ENCODE measurements at places on chromosomes 1 and 21.
A peak's percentile ranks its signal among the peaks of the same experiment; 100 is the strongest.

DNA sequence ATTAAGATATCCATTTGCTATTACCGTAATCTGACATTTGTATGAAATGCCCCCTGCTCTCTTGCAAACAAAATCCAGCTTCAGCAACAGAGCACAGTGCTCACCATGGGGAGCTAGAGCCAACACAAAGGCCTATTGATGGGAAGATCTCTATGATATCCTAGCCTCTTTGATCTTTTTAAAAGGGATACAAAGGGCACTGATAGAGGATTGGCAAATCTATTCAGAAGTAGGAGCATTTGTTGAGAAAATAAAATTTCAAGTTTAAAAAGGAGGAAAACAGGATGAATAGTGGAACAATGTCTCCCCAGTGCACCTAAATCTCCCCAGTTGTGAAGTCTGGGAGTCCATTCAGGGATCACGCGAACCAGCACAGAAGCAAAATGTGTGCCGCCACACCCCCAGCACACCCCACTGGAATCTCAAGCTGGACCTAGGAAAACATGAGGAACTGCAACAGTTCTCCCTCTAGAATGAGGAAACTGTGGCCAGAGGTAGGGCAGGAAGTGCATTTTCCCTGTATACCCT is 32.2 kb downstream of the MRAP start:
- no peak for DNase-seq

DNA sequence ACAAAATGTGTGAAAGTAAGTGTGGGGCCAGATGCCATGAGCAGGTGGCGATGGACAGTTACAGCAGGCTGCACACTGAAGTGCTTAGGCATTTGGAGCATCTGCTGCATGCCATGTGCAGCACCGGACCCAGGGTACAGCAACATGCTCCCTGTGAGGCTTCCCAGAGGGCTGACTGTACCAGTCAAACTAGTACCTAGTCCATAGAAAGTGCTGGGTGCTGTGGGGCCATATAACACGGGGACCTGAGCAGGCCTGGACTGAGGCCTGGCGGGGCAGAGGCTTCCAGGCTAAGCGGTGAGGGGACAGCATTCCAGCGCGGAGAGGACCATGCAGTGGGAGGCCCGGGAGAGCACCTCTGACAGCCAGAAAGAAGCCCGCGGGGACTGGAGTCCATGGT is 29.9 kb upstream of the PKP1 start:
- DNase-seq: no peak

GRCh38 chr1:12643079-12643478 is 806 bp upstream of the AADACL4 start:
- no peak for DNase-seq

- DNase-seq: no peak
Measured at GRCh38 chr1:243944429-243945160, 94.6 kb upstream of the AKT3 start.

DNA sequence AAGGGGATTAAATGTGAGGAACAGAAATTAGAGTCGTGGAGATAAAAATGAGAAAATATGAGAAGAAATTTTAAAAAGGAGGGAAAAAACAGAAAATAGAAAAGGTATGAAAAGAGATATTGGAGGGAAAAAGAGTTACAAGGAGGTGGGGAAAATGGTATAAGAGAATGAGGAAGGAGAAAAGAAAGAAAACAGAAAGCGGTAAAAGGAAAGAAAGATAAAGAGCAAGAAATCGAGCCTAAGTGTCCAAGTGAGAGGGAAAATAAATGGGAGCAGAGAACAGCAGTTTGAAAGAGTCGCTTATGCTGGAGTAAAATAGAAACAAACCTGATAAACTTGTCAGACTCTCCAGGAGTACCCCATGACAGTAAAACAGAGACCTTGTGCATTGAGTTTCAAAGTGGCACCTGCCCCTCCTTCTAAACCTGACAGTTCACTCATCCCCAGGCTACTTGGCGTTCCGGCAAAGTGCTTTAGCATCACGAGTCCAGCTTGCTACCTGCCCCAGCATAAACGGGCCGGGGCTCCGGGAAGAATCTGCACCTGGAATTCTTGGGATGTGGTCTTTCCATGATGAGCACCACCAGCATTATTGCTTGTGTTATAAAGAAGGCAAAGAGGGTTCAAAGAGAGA is 585 bp downstream of the NEGR1 start:
- peak; percentile 8 for DNase-seq

- peak; percentile 45 for DNase-seq
Measured at GRCh38 chr1:97006044-97006661, 284.6 kb downstream of the PTBP2 start.

- DNase-seq: no peak
Measured at GRCh38 chr1:39617488-39618049, 21.9 kb downstream of the HEYL start.

GRCh38 chr1:100710906-100711682 is 8.4 kb upstream of the VCAM1 start:
- no peak for DNase-seq

GRCh38 chr21:35641271-35642016 is 418.9 kb downstream of the SETD4 start:
- no peak for DNase-seq

DNA sequence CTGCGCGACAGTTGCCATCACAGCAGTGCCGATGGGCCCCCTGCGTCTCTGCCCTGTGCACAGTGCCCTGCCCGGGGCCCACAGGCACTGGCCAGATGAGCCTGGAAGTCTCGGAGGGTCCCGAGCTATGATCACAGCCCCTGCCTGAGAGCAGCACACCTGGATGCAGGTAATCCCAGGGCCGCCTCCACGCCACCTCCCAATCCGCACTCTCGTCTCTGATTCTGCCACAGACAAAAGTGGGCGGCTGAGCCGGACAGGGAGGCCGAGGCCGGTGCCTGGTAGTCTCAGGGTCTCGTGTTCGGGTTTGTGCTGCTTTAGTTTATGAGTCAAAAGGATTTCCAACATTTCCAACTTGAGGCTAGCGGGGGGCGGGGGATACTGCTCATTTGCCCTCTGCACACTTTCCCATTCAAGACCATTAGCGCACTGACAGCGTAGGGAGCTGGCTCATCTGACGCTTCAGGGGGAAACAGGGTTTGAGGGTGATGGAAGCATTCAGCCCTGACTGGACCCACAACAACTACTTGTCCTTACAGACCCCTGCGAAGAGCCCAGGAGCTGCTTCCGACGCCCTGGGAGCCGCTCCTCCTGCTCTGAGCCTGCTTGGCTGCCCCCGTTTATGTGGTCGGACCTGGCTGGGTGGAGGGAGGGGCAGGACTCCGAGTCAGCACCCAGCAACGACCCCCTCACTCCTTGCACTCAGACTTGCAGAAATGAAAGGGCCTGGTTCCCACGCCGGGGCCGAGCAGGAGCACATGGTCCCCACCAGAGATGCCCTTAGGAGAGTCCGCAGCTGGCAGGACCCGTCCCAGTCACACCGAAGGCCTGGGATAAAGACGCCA is 1.8 kb upstream of the TTC34 start:
- no peak for DNase-seq

DNA sequence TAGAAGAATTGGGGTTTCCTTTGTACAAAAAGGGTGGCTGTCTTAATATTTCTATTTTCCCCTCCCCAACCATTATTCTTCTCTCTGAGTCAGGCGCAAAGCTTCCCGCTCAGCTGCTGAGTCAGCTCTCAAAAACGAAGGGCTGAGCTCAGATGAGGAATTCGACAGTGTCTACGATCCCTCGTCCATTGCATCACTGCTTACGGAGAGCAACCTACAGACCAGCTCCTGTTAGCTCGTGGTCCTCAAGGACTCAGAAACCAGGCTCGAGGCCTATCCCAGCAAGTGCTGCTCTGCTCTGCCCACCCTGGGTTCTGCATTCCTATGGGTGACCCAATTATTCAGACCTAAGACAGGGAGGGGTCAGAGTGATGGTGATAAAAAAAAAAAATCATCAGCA is 3.0 kb upstream of the TUFT1 start:
- DNase-seq: no peak

- DNase-seq: no peak
Measured at GRCh38 chr1:109482791-109483671, 674 bp upstream of the ATXN7L2 start.

GRCh38 chr1:230379928-230380327 is 46.2 kb downstream of the PGBD5 start:
- DNase-seq: no peak

DNA sequence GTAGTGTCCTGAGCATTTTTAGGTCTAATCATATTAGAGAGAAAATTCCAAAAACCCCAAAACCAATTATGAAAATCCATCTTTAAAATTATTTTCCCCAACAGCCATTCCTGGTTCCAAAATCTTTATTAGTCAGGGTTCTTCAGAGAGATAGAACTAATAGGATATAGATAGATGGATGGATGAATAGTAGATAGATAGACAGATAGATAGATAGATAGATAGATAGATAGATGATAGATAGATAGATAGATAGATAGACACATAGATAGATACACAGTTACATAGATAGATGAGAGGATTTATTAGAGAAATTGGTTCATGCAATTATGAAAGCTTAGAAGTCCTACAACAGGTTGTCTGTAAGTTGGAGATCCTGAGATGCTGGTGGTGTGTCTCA is 122.7 kb upstream of the POGK start:
- no peak for DNase-seq

DNA sequence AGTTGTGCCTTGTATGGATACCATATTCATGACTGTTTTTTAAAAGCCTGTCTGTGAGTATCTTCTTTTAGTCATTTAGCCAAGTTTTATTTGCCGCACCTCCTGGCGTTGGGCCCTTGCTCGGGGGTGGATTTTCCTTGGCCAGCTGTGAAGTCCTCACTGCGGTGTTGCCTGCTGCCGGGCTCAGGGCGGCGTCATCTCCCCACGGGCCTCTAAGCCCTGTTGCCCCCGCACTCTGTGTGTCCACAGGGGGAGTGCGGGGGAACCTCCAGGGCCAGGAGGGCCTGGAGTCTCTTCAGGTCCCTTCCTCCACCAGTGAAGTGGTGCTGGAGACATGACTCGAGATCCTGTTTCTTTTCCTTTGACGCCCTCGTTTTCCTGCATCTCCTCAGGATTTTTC is 65.8 kb upstream of the DIP2A start:
- peak; percentile 41 for DNase-seq

- no peak for DNase-seq
Measured at GRCh38 chr1:159562680-159563079, 24.9 kb upstream of the APCS start.

DNA sequence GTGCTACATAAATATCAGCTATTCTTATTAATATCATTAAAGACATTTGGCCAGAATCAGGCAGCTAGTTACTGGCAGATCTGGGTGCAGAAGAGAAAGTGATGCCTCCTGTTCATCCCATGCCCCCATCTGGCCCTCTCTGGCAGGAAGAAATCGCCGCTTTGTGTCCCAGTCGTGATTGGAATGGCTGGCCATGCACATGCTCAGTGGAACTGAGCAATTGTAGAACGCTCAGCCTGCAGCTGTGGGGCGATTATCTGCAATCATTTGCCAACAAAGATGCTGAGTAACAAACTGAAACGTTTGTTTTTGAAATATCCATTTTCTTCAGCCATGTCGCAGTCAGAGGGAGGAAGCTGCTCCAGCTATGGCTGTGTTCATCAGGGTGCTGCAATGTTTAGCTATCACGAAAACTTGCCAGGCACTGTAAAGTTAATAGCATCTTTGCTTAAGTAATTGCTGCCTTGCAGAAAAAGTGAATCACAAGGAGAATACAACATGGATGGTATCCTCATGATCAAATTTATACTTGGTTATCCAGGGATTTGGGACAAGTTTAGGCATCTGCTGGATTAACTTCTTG is 36.5 kb downstream of the NGF start:
- no peak for DNase-seq

GRCh38 chr1:32693455-32694174 is 9.0 kb downstream of the SYNC start:
- DNase-seq: no peak

DNA sequence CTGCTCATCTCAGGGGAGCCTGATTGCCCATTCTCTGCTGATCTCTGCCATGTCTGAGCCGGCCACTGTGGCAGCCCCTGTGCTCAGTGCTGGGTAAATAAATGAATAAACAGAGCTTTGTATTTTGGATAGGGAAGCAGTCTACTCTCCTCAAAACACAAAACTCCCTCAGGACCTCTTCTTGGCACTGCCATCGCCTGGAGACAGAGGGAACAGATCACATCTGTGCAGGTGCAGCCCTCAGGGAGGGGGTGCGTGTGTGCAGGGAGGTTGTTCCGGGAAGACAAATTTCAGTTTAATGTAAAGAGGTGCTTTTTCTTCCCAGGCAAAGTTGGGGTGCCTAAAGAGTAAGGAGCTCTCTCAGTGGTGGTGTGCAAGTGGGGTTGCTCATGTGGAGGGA is 7.7 kb upstream of the FAM167B start:
- DNase-seq: no peak

DNA sequence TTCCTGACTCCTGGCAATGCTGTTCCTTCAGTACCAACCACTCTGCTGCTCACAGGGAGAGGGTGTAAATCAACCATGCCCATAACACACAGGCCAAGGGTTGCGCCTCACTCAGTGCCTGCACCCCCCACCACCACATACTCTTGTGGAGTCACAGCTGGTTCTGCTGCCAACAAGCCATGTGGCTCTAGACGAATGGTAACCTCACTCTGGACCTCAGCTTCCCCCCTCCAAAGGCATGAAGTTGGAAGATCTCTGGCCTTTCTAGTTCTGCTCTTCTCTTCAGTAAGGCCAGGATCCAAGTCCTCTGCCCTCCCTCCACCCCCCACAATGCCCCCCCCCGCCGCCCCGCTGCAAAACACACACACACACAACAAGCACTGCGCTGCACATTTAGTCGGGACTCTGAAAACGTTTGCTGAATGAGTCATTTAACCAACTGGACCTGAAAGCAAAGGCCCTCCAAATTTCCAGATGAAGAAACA is 1.7 kb upstream of the GLIS1 start:
- no peak for DNase-seq

- DNase-seq: no peak
Measured at GRCh38 chr1:7570311-7570710, 200.8 kb upstream of the VAMP3 start.

- no peak for DNase-seq
Measured at GRCh38 chr1:161427733-161428516, 60.2 kb upstream of the CFAP126 start.

DNA sequence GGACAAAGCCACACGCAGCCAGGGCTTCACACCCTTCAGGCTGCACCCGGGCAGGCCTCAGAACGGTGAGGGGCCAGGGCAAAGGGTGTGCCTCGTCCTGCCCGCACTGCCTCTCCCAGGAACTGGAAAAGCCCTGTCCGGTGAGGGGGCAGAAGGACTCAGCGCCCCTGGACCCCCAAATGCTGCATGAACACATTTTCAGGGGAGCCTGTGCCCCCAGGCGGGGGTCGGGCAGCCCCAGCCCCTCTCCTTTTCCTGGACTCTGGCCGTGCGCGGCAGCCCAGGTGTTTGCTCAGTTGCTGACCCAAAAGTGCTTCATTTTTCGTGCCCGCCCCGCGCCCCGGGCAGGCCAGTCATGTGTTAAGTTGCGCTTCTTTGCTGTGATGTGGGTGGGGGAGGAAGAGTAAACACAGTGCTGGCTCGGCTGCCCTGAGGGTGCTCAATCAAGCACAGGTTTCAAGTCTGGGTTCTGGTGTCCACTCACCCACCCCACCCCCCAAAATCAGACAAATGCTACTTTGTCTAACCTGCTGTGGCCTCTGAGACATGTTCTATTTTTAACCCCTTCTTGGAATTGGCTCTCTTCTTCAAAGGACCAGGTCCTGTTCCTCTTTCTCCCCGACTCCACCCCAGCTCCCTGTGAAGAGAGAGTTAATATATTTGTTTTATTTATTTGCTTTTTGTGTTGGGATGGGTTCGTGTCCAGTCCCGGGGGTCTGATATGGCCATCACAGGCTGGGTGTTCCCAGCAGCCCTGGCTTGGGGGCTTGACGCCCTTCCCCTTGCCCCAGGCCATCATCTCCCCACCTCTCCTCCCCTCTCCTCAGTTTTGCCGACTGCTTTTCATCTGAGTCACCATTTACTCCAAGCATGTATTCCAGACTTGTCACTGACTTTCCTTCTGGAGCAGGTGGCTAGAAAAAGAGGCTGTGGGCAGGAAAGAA is 8.1 kb downstream of the PSRC1 start:
- peak; percentile 51 for DNase-seq
